ENCODE measurements at places on chromosomes 4 and X.

DNA sequence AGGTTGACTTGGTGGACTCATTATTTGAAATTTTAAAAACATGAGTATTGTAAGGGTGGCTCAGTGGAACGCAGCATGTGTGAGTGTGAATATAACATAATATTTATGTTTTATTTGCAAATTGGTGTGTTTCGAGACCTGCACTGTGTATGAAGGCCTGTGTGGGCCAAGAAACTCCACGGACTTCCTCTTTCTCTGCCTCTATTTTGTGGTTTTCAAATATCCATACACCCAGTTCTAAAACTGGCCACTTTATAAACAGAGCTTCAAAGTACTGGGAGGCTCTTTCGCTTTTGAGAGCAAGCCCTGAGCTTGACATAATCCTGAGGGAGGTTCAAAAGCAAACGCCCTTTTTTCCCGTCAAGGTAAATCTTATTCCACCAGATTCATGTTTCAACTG lies 187.7 kb downstream of the GPAT3 start:
- no peak for DNase-seq

DNA sequence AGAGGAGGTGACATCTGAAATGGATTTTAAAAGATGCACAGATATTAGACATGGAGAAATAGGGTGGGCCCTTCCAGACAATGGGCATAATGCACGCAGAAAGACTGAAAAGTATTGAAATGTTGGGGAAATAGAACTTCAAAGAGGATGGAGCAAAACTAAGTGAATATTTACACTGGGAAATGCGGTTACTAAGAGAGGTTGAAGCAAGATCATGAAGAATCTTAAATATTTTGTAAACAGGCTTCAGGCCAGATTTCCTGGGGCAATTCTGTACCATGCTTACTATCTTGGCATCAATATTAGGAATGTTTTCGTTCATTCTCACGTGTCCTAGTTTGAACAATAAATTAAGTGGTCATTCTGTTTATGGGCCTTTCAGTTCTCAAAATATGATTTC lies 216.3 kb downstream of the ADAMTS3 start:
- no peak for DNase-seq

- DNase-seq = no peak
Measured at GRCh38 chrX:150983521-150984168, 510 bp downstream of the HMGB3 start.

- no peak for DNase-seq
Measured at GRCh38 chr4:83267121-83267829, 17.3 kb downstream of the COQ2 start.

DNA sequence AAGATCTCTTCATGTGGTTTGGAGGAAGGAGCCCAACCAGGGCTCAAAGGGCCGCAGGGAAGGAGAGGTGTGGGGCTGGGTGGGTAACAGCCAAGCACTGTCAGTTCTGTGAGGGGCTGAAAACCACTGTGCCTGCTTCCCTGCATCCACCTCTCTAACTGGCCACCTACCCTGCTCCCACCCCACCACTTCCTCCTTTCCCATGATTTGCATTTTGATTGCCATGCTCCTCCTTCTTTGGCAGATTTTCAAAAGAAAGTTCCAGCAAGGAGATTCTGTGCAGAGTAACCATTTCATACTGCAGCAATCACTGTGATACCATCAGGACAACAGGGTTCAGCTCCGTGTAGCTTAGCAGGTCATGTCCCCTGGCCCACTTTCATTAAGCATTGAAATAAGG lies 1.8 kb downstream of the ZNF674 start:
- DNase-seq = no peak

Data from NCI-H460 (cell line).